HT1080 (cell line): ENCODE measurements at places on chromosomes 7 and 10. TPM values are rescaled to one million over a fixed set of nuclear protein-coding genes. Genes with fewer than 3 reads are reported as not detected.

- DNase-seq = no peak
Measured at GRCh38 chr10:93190372-93190771, 116.7 kb downstream of the CYP26A1 start.

DNA sequence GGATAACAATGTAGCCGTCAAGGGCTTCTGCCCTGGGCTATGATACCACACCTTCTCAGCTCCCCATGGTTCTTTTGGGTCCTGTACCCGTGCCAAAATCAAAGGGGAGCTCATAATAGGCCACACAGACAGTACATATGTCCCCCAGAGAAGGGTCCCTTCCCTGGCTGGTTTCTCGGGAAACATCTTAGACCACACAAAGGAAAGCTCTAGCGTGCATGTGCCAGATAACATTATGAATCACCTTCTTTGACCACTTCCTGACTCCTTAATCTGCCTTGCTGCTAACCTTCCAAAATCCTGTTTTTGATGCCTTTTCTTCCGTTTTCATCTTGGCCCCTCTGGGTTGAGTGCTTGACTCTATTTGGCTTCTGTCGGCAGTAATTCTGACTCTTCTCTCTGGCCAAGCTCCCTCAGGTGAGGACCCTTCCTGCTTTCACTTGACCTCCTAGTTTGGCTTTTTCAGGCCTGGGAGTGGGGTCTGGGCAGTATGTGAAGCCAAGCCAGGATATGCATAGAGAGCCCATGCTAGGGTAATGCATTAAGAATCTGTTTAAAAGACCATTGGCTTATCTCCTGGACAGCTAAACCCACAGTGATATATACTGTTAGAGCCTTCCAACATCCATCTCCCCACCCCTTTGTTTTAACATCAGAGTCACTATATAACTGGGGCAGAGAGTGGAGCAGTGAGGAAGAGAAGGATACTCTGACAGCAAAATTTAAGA, 84.8 kb downstream of the ANLN start:
- DNase-seq = peak; percentile 85

CNTNAP2 gene
- total RNA-seq = not detected in 2 replicates

GRCh38 chr10:97185326-97186058, at the start of gene SLIT1:
SLIT1 (minus strand) TSS chr10:97185959; CDS start chr10:97185674, 285 bp downstream.
- no peak for DNase-seq

EPHB6 gene
- total RNA-seq = 1.5 and 4.0 TPM in 2 replicates

DNA sequence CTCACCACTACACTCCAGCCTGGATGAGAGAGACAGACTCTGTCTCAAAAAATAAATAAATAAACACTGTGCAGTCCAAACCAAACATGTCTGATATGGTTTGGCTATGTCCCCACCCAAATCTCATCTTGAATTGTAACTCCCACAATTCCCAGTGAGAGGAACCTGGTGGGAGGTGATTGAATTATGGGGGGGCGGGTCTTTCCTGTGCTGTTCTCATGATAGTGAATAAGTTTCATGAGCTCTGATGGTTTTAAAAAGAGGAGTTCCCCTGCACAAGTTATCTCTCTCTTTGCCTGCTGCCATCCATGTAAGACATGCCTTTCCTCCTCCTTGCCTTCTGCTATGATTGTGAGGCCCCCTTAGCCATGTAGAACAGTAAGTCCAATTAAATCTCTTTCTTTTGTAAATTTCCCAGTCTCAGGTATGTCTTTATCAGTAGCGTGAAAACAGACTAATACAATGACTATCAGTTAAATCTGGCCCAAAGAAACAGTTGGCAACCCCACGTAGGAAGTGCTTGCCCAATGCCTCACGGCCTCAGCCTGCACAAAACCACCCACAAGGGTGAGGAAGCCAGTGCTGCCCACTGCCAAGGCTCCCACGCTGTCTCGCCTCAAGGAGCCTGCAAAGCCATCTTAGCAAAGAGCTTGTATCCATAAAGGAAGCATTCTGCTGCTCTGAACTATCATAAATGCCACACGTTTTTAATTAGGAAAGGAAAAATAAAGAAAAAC, 64.7 kb downstream of the PIK3AP1 start:
- DNase-seq = no peak

DNA sequence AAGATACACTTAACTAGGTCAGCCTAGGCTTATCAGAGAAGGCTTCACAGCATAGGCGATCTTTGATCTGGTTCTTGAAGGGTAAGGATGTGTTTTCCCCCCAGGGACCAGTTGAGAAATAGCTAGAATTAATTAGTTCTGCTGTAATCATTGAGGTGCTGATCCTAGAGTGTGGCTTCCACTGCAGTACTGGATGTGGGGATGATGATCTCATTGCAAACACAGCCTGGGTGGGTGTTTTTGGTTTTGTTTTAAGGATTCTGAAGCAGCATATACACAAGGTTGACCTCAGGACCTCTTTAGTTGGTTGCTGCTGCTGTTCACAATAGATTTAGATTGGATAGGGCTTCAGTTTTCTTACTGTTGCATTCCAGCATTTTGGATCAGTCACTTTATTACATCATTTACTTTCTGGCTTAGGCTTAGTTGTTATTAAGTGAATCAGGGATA, 159.7 kb downstream of the AUTS2 start:
- DNase-seq = no peak

GRCh38 chr7:51261950-51262795, 54.4 kb downstream of the COBL start:
- DNase-seq = peak; percentile 40

DNA sequence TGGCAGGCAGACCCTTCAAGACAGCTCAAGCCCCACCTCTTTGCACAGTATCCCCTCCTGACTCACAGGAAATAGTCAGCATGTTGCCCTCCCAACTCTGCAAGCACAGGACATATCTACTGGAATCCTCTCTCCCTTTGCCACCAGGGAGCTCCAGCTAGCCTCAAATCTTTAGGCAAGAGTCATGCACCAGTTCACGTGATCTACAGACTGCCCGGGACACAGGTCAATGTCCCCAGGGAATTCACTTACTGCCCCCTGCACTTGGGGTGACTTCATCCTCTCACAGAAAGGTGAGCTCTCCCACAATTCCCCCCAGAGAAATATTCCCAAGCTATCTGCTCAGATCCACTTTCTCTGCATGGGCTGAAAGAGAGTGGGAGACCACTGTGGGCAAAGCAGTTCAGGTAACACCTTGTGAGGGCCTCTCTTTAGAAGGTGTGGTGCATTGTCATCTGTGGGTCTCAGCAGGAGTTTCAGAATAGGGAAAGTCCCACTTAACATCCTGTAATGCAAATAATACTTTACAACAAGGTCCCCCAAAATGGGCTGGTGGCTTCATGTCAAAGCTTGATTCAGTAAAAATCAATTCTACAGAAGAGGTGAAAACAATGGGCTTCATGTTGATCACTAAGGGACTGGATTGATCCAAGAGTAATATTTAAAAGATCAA, 129.9 kb downstream of the NOC3L start:
- DNase-seq = peak; percentile 51

AMZ1 gene
- not detected in 2 replicates for total RNA-seq

GARIN1A gene
- 0.05 and 0.13 TPM in 2 replicates for total RNA-seq

DNA sequence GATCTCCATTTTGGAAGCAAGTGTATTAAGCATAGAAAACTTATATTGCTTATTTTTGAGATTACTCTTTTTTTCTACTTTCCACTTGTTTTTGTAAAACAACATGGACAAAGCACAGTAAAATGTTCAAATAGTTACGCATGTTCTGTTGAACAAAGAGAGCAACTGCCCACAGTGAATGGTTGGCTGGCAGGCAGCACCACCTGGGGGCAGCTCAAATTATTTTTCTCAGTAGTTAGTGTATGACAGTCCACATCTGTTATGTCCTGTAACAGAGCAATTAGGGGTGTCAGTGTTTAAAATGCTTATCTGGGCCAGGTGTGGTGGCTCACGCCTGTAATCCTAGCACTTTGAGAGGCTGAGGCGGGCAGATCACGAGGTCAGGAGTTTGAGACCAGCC, 46.1 kb upstream of the CACUL1 start:
- DNase-seq = no peak

DNA sequence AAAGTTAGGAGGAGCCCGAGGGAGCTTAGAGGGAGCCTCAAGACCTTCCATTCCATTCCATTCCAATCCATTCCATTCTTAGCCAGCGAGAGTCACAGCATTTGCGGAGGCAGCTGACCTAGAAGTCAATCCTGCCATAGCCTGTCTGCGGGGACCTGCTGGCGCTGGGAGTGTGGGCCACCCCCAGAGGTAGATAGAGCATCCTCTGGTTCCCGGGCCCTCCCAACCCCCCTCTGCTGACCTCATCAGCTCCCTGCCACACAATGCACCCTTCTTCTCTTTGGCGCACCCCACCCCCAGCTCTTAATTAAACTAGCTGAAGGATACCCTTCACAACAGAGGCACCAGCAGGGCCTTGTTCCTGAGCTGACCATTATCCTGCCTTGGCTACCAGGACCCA, 152.5 kb upstream of the ZMIZ1 start:
- DNase-seq = no peak

LHFPL3 gene
- total RNA-seq = not detected in 2 replicates

DNA sequence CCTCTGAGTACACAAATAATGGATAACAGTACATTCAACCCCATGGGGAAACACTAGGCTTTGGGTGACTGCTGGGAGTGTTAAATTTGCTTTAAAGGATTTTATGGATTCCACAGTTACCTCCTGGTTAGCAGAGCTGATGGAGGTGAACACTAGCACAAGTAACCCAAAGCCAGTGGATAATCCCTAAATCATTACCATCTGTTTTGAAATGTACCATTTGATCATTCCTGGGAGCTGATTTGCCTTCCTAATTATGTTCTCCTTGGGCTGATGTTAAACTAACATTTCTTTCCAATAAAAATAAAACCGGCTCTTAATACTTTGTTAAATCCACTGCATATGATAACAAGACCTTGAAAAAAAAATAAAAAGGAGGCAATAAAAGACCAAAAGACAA, 493.9 kb downstream of the PLXNA4 start:
- DNase-seq = no peak

DNA sequence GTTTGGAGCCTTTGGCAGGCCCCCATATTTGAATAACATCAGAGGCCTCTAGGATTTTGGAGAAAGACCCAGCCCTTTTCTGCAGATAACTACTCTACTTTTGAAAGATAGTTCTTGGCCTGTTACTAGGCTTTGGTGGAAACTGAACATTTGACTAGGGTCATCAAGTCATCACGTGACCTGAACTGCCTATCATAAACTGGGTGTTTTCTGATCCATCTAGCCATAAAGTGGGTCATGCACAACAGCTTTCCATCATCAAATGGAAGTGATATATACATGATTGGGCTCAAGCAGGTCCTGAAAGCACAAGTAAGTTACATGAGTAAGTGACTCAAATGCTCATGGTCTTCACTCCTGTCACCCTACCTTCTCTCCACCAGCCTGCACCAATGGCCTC, 552.3 kb upstream of the GRM3 start:
- DNase-seq = no peak

CAPZA2 gene
- total RNA-seq = 103 and 109 TPM in 2 replicates

- DNase-seq = no peak
Measured at GRCh38 chr7:142581341-142581740, 167.9 kb upstream of the PRSS1 start.

- no peak for DNase-seq
Measured at GRCh38 chr7:143318661-143319060, 2.8 kb downstream of the CLCN1 start.

TMEM270 gene
- total RNA-seq = 0.23 TPM in 1 of 2 replicates, not detected in the other

RBM28 gene
- 30.3 and 31.2 TPM in 2 replicates for total RNA-seq

DNA sequence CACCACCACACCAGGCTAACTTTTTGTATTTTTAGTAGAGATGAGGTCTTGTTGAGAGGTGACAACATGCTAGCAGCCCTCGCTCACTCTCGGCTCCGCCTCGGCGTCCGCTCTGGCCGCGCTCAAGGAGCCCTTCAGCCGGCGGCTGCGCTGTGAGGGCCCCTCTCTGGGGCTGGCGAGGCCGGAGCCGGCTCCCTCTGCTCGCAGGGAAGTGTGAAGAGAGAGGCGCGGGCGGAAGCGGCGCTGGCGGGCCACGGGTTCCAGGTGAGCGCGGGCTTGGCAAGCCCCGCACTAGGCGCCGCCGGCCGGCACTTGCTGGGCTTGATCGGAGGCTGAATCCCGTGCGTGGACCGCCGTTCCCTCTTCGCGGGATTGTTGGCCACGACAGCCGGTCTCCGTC, 83.0 kb downstream of the EEPD1 start:
- DNase-seq = no peak

- DNase-seq = no peak
Measured at GRCh38 chr10:73836427-73836980, 25.1 kb upstream of the NDST2 start.

ATP6V0A4 gene
- 0.30 and 0.47 TPM in 2 replicates for total RNA-seq

GRCh38 chr10:109676703-109677102, 246.6 kb downstream of the XPNPEP1 start:
- peak; percentile 90 for DNase-seq

DNA sequence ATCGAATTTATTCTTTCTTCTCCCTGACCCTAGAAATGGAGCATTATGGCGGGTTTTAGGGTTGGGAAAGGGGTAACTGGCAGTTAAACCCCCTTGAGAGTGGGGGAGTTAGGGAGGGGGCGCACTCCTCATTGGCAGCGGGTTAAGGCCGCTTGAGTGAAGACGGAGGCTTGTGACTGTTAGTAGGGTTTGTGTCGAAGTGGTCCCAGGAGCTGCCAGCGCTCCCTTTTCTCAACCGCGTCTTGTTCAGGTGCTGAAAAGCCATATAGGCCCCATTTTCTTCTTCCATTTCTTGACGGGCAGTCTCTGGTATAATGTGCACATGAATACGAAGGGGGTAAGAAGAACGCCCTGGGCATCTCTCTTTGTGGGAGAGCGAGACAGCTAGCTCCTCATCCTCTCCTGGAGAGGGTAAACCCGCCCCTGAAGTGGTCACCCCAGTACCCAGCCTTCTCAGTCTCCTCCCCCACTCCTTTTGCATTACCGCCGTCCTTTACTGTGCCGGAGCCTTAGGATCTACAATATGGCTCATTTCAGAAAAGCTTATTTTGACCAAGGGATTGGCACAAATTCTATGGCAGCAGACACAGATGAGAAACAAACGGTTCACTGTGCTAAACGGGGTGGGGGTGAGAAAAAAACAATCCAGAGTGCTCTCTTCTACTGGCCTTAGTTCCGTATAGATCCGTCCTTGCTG, 836 bp downstream of the KMT2E start:
- DNase-seq = peak; percentile 63

DNA sequence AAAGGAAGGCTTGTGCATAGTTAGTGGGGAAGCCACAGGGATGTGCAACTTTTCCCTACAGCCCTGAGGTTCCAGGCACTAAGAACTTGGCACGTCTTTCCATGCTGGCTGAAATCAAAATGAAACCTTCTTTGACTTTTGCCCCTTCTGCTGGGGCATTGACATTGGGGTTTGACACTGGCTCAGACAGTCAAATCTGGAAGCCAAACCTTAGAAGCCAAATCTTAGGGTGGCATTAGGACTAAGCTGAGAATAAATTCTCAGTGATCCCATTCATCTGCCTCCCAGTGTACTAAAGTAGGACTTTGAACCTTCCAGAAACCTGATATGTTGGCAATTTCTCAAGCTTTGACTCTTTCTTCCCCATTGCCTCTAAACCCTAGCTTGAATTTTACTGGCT, 31.3 kb upstream of the INSYN2A start:
- DNase-seq = no peak

RNF133 gene
- total RNA-seq = 0.08 and 0.33 TPM in 2 replicates

- no peak for DNase-seq
Measured at GRCh38 chr7:95972523-95972922, 200.2 kb downstream of the DYNC1I1 start.

GRCh38 chr7:2029211-2029905, 203.4 kb downstream of the MAD1L1 start:
- DNase-seq = no peak
